ENCODE measurements at places on chromosomes 1 and 21. TPM values are rescaled to one million over a fixed set of nuclear protein-coding genes. Genes with fewer than 3 reads are reported as not detected.

CYP4X1 gene
- total RNA-seq: 4.8 TPM

KRTAP10-3 gene
- total RNA-seq: not detected

SAMD13 gene
- 4.5 TPM for total RNA-seq

AUNIP gene
- 0.38 TPM for total RNA-seq

TCEA3 gene
- 46.3 TPM for total RNA-seq

TMEM82 gene
- 2.0 TPM for total RNA-seq

ZNF593OS gene
- total RNA-seq: not detected

CLCC1 gene
- total RNA-seq: 32.1 TPM

GREM2 gene
- total RNA-seq: 0.50 TPM

BRDT gene
- total RNA-seq: not detected

KRTAP25-1 gene
- total RNA-seq: not detected

HRNR gene
- not detected for total RNA-seq
